ENCODE measurements at places on chromosomes 1 and 21.

- DNase-seq = no peak
Observed at GRCh38 chr1:54228638-54229079, 28.7 kb downstream of the MRPL37 start.

GRCh38 chr1:230587061-230587460, 55.2 kb upstream of the COG2 start:
- no peak for DNase-seq

GRCh38 chr1:12206792-12207424, 22.9 kb upstream of the VPS13D start:
- DNase-seq = no peak

DNA sequence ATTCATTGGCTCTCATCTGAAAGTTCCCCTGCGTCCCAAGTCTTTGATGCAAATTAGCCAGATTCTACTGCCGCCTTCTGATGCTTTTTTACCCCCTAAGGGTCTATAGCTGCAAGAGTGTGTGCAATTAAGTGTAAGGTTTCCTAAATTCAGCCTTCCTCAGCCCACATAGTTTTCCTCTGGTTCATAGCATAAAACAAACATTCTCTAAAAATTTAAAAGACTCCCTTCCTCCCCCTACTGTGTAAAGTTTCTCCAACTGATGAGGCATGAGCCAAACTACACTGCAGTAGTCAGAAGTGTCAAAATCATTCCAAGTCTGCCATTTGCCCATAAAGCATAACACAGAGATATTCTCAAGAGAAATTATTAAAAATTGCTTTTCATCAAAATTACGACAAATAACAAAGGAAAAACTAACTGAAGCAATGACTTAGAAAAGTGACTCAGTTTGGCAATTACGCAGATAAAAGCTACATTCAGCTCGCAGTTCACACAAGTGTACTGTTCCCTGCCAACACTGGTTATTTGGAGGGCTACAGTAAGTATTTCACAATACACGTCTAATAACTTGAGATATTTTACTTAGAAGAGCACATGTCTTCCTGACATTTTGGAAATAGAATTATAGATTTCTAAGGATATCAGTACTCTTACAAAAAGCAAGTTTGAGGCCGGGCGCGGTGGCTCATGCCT, 15.4 kb downstream of the KCNH1 start:
- no peak for DNase-seq

- no peak for DNase-seq
Observed at GRCh38 chr1:70495370-70495769, 84.3 kb downstream of the CTH start.

GRCh38 chr1:92065042-92065441, 10.2 kb downstream of the SETSIP start:
- DNase-seq = no peak

GRCh38 chr1:208204779-208205178, 39.4 kb downstream of the PLXNA2 start:
- no peak for DNase-seq

DNA sequence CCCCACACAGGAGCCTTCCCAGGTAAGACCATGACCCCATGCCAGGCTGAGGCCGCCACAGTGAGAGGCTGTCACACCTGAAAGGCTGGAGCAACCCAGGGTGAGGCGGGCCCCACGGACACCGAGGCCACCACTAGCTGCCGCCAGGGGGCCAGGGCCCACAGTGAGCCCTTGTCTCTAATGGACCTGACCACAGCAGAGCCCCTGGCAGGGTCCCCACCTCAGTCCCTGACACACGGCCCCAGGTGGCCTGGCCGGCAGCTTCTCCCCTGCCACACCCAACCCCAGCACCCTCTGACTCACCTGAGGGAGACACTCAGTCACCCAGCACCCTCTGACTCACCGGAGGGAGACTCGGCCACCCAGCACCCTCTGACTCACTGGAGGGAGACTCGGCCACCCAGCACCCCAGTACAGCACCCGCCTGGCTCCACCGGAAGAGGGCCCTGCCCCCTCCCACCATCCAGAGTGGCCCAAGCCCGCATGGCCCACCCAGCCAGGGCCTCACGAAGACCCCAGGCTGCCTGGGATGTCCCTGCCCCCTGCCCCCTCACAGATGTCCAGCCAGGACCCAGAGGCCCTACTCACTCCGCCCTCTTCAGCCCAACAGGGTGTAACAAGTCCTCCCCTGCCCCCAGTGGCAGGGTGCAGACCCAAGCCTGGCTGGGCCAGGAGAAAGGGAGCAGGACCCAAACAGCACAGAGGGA, 4.4 kb downstream of the DVL1 start:
- DNase-seq = no peak

DNA sequence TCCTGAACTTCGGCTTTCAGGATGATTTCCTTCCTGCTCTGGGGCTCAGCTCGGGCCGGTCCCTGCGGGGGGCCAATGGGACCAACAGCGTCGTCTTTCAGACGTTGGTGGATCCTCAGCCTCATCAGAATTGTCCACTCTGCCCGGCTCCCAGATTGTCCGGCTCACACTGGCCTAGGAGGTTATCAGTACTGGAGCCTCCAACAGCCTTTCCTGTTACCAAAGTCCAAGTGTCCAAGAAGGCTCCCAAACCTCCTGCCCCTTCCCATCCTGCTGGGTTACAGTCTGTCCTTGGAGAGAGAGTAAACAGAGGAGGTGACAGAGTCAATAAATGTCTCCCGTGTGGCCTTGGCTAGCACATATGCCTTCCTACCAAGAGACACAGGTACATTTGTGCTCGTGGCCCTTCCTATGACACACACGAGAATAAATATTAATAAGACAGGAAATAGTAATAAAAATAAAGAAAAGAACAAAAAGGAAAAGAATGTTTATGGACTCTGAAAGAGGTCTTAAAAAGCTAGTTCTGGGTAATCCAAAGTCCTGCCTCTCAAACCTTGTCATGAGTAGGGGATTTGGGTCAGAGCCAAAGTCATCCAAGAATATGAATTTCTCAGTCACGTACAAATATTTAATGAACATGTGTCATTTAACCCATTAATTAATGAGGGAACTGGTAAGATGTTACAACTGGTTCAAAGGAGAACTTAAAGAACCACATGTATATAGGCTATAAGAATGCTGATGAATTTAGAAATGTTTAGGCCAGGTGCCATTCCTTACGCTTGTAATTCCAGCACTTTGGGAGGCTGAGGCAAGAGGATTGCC, 80.8 kb upstream of the SLC2A1 start:
- DNase-seq = no peak
